Activated gamma-delta T cell treated with anti-CD3 and anti-CD28 coated beads, Interleukin-2, amount 50 U/mL, for 16 hours (primary cell): ENCODE measurements at places on chromosomes 2 and 18.
A peak's percentile ranks its signal among the peaks of the same experiment; 100 is the strongest.

DNA sequence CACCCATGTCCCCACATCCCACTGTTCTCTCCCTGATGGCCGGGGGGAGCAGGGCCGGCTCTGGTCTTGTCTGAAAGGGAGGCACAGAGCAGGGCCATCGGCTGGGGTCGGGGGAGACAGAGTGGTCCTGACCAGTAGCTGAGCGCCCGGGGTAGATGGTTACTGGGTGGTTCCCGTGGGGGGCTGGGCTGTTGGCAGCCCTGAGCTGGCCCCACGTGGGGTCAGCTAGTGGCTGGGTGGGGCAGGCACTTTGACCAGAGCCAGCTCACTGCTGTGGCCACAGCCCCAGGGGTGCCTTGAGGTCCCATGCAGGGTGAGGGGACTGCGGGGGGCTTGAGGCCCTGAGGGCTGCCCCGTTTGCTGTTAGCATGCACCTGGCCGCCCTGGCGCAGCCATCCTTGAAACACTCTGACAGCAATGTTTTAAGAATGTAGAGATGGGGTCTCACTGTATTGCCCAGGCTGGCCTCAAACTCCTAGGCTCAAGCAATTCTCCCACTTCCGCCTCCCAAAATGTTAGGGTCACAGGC lies 12.3 kb upstream of the NEU4 start:
- DNase-seq = no peak

DNA sequence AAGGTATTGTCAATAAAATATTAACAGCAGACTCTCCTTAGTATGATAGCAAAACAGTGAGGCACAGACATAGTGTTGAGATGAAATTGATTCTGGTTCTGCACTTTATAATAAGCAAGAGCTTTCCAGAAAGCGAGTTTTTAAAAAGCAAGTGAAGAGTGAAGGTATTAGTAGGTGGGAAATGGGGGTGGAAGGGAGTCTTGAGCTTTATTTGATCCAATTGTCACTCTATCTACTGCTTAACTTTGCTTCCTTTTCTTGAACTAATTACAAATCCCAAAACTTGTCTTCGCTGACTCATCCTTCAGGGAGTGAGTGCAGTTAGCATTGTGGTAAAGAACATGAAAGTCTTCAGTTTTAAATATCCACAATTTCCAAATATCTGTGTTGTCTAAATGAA lies 120.6 kb upstream of the BOD1L2 start:
- no peak for DNase-seq

DNA sequence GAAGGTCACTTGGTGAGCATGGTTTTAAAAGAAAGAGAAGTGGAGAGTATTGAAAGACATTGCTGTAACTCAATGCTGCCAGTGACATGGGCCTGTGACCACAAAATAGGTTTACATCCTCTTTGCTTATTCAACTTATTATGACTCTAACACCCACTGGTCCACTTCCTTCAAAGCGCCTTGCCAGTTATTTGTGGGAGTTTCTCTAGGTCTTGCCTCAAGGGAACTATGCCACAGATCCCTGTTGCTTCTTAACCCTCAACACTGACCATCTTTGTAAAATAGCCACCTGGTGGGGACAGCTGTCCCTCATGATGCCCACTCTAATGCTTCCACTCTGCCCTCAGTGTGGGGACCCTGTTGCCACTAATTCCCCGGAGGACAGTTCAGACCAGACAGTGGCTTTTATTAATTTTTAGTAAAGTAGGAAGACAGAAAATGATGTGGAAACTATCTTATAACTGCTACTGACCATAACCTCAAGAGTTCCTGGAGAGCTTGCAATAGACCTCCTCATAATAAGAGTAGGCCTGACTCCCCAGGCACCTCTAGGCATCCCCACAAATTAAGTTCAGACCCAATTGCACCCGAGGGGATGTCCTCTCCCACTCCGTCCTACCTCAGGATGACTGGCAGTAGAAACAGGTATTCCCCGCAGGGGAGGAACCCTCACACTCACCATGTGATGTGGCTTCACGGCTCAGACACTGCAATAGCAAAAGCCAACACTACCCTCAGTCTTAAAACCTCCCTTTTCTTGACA lies 31.3 kb upstream of the SLC25A52 start:
- no peak for DNase-seq

- DNase-seq = no peak
These were observed 344.9 kb upstream of the SLC14A2 start for GRCh38 chr18:45270289-45270771.

- no peak for DNase-seq
These were observed 352.0 kb downstream of the IRS1 start for GRCh38 chr2:226447338-226448300.

- no peak for DNase-seq
These were observed 189.4 kb upstream of the GLI2 start for GRCh38 chr2:120546048-120546864.

DNA sequence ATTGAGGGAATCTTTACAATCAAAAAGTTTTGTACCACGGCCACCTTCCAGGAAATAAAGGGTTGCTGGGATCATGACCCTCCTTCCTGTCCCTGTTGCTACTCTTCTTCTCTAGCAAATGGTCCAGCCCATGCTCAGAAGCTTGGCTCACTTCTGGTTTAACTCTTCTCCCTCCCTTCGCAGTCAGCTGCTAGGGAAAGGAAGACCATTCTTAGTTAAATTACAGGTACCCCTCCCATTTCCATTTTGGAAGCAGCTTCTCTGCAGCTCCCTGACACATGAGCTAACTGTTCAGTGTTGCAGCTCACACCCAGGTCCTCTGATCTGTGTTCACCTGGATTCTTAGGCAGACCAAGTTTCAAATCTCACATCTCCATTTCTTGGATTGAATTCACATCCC lies 100.3 kb downstream of the DOCK10 start:
- no peak for DNase-seq

- DNase-seq = no peak
These were observed 894.0 kb downstream of the DCDC2C start for GRCh38 chr2:4597400-4597799.

DNA sequence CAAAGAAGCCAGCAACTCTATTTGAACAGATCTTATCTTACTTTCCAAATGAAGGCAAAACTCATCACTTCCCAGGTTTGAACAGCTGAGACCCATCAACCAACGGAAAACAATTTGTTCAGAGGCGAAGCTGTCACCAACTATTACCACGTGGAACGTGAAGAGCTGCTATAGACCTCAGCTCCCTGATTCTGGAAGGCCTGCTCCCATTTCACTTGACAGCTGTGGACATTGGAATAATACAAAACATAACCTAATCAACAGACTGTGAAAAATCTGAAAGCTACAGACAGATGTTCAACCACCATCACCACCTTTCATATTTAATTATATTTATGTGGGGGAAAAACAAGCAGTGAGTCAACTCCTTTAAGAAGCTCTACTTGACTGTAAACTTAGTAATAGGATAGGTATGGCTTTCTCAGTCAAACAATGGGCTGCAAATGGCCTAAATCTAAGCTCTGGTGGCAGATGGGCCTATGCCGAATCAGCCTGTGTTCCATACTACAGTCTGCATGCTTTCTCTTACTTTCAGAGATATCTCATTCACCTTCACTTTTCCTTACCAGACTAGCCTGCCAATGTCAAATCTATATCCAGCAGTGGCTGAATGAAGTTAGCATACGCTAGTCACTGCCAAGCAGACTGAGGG lies 896.4 kb downstream of the TDRD15 start:
- DNase-seq = no peak

DNA sequence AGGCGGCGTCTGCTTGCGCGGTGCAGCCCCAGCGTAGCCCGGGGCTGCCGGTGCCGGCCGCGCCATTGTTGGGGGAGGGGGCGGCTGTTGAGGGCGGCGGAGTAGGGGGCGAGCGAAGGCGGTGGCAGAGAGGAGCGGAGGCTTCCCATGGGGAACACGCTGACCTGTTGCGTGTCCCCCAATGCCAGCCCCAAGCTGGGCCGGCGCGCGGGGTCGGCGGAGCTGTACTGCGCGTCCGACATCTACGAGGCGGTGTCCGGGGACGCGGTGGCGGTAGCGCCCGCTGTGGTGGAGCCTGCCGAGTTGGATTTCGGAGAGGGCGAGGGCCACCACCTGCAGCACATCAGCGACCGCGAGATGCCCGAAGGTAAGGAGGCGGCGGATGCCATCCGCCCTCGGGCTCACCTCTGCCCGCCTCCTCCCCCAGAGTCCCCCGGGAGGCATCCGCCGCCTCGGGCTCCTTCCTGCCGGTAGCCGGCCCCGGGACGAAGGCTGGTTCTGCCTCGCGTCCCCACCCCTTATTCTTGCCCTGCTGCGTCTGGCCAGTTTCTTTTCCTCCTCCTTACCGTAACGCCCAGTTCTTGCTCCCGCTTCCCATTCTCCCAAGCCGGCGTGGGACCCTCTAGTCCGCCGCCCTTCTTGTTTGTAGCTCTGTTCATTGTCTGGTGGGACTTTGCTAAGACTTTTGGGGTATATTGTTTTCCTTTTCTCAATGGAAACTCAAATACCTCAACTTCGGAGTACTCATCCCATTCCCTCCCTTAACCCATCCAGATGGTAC lies 500 bp downstream of the CCNYL1 start:
- peak; percentile 20 for DNase-seq

DNA sequence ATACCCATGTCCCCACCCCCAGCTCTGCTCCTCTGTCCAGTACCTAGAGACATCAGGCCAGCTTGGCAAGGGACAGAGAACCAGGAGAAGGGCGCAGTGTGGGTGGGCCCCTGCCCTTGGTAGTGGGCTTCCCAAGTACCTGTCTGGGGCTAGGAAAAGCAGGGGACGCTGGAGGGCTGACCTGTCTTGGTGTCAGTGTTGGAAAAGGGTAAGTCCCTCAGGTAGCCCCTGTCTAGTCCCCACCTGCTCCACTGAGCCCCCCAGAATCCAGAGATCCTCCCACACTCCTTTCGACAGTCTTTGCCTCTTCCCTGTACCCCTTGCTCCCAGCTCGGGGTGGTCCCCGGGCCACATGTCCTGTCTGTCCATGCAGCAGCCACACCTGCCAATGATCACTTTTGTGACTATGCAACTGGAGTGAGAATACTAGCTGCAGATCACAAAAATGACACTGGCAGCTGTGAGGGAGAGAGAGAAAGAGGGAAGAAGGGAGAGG lies 14.6 kb downstream of the DNAJB2 start:
- no peak for DNase-seq

DNA sequence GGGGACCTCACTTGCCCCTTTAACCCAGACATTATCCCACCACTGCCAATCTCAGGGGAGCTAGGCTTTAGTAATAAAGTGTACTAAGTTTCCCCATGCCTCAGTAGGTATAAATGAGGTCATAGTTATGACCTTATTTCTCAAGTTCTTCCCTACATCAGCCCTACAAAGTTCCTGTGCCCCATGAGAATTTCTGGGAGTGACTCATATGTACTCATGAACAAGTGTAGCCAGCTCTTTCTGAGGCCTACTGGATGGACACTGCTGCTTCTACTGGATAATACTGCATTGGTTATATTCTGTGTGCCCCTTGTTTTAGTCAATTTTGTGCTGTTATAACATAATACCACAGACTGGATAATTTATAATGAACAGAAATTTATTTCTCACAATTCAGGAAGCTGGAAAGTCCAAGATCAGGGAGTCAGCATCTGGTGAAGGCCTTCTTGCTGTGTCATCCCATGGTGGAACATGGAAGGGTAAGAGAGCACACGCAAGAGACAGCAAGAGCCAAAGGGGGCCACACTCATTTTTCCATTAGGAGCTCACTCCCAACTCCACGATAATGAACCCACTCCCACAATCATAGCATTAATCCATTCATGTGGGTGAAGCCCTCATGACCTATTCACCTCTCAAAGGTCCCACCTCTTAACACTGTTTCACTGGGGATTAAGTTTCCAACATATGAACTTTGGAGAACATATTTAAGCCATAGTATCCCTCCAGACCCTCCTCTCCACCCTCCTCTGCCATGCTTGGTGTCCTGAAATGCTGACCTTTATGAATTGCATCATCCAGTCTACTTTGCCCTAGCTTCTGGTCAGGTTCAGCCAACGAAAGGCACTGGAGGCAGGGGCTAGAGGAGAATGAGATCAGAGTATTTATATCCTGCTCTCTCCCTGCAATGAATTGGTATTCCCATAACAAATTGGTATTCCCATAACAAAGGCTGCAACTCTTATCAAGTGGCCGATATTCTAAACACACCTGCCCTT lies 25.4 kb upstream of the ST3GAL5 start:
- DNase-seq = no peak

- no peak for DNase-seq
These were observed 78.4 kb upstream of the FZD7 start for GRCh38 chr2:201955231-201955630.

DNA sequence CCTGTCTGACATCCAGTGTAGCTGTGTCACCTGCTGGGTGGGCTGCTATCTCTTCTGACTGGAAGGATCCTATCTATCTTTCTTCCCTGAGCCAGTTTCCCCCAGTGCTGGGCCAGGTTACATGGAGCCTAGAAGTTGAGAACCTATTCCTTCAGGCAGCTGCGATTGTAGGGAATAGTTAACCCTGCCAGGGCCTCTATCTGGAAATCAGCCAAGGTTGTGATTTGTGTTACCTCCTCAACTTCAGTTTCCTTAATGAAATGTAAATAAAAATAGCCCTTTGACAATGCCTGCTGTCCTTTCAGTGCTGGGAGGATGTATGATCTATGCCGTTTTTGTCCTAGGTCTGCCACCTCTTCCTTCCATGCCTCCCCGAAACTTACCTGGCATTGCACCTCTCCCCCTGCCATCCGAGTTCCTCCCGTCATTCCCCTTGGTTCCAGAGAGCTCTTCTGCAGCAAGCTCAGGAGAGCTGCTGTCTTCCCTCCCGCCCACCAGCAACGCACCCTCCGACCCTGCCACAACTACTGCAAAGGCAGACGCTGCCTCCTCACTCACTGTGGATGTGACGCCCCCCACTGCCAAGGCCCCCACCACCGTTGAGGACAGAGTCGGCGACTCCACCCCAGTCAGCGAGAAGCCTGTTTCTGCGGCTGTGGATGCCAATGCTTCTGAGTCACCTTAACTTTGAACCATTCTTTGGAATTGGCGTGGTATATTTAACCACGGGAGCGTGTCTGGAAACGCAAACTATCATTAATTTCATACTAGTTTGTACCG lies 36.6 kb downstream of the GORASP2 start:
- no peak for DNase-seq

GRCh38 chr18:79185648-79186047 lies 116.5 kb downstream of the ATP9B start:
- no peak for DNase-seq
